Upper lobe of left lung (tissue), 6 donors: ENCODE measurements at places on chromosomes 7 and 10. TPM values are rescaled to one million over a fixed set of nuclear protein-coding genes. Genes with fewer than 3 reads are reported as not detected.

The VGF gene
- total RNA-seq, result 0.33 TPM

- H3K27ac ChIP-seq, result no peak overlapping the region
- no peaks in the 10 kb centered on the region for H3K27me3 ChIP-seq
- no peak overlapping the region for H3K4me3 ChIP-seq
- H3K36me3 ChIP-seq, result no peaks in the 10 kb centered on the region
- H3K4me1 ChIP-seq, result no peaks in the 10 kb centered on the region
Measured at GRCh38 chr7:113076703-113077102, 9.9 kb downstream of the GPR85 start.

GRCh38 chr7:18530224-18531179 lies 35.0 kb downstream of the HDAC9 start:
- no peak overlapping the region for H3K4me3 ChIP-seq
- no peaks in the 10 kb centered on the region for H3K27me3 ChIP-seq

DNA sequence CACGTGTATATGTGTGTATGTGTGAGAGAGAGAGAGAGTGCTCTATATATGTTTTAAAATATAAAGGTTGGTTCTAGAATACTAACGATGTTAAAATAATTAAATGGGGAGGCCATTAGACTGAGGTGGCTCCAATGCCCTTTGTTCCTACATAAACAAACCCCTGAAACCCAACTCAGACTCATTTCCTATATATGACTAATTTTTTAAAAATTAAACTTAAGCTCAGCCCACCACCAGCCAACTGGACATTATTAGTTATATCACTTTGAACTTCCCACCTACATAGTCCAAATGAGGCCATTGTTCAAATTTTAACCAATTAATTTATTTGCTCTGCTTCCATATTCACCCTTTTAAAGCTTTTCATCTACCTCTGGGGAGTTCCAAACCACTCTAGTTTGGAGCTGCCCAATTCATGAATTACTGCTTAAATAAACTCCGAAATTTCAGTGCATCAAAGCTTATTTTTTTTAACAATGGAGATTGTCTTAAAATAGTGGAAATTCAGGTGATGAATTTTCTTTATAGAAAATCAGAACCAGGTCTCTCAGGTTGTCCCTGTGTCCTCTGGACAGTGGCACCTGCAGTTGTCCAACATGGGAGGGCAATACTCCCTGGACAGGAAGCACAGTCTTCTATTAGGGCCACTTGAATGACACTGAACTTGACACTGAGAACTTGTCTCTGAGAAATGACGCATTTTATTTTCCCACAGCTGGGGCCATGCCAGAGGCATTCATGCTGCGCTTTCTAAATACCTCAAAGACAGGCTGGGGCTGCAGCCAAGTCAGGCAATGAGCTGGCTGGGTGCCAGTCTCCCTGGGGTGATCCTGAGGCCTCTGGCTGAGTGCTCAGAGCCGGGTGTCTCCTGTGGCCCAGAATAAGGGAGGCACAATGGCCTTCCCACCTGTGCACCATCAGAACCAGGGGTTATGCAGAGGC lies 109.5 kb upstream of the TMEM72 start:
- no peak overlapping the region for H3K27ac ChIP-seq
- H3K4me3 ChIP-seq, result no peak overlapping the region
- peak; percentile 93 for DNase-seq
- no peaks in the 10 kb centered on the region for H3K36me3 ChIP-seq
- no peaks in the 10 kb centered on the region for H3K27me3 ChIP-seq

The FFAR4 gene
- total RNA-seq, result 6.7 TPM

DNA sequence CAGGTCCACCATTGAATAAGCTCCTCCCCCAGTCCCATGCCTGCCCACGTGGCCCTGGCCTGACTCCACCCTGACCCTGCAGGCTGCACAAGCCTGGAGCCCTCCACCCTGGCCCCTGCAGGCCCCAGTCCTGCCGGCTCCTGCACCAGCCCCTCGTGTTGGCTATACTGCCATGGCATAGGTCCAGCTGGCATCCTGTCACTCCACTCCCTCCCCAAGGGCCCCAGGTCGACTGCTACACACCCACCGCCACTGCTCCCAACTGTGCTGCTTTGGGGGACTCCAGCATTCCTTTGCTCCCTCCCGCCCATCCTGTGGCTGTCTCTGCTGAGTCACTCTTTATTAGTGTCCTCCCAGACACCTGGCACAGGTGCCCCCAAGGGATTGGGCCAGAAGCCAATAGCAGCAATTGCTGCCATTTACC lies 32.4 kb upstream of the HSPA12A start:
- no peak overlapping the region for H3K4me3 ChIP-seq
- DNase-seq, result no peak
- no peaks in the 10 kb centered on the region for H3K4me1 ChIP-seq
- no peaks in the 10 kb centered on the region for H3K27me3 ChIP-seq
- H3K36me3 ChIP-seq, result no peaks in the 10 kb centered on the region

DNA sequence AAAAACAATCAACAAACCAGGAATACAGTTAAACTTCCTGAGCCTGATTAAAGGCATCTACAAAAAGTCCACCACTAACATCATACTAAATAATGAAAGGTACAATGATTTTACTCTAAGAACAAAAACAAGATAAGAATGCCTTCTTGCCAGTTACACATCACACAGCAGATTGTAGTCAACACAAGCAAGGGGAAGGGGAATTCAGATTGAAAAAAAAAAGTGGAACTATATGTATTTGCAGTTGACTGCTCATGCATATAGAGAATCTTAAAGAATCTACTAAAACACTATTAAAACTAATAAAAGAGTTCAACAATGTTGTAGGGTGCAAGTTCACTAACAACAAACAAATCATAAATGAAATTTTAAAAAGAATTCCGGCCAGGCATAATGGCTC lies 28.5 kb downstream of the ZNF33B start:
- H3K4me1 ChIP-seq, result no peaks in the 10 kb centered on the region
- no peak for DNase-seq
- peaks cover 12% of the 10 kb centered on the region for H3K36me3 ChIP-seq
- H3K4me3 ChIP-seq, result no peak overlapping the region
- H3K27ac ChIP-seq, result no peak overlapping the region

DNA sequence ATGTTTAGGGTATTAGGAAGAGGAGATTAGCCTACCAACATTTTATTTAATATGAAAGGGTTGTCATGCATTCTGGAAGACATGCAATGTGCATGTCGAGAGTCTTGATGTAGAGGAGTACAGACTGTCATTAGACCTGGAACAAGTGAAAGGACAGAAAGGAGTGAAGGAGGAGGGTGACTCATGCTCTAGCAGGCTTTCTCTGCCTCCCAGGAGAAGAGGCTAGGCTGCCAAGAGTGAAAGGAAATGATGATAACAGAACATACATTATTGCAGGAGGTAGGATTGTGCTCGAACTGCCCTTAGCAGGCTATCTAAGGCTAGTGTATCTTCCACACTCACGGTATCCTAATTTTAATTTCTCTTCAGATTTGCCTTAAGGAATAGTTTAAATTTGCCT lies 228.8 kb downstream of the EXOC4 start:
- DNase-seq, result no peak
- H3K36me3 ChIP-seq, result no peaks in the 10 kb centered on the region
- no peak overlapping the region for H3K4me3 ChIP-seq
- no peaks in the 10 kb centered on the region for H3K27me3 ChIP-seq
- no peaks in the 10 kb centered on the region for H3K4me1 ChIP-seq

DNA sequence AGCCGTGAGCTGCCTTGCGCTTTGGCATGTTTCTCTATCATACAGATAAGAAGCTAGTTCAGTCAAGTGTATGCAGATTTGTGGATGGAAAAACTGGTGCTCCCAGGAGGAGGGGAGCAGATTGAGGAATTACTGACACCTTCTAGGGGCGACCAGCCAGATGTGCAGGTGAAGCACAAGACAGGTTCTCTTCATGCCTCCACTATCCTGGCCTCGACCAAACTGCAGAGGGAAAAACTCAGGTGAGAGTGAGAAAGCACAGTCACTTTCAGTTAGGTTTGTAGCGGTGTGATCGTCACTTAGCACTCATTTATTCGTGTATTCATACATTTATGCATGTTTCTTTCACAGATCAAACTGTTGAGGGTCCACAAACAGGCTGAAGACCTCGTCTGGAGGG lies 600 bp upstream of the DBNL start:
- peaks cover 57% of the 10 kb centered on the region for H3K4me1 ChIP-seq
- no peaks in the 10 kb centered on the region for H3K36me3 ChIP-seq

- H3K27me3 ChIP-seq, result no peaks in the 10 kb centered on the region
- no peaks in the 10 kb centered on the region for H3K4me1 ChIP-seq
- no peak overlapping the region for H3K27ac ChIP-seq
Measured at GRCh38 chr7:34759477-34760125, 101.6 kb downstream of the NPSR1 start.

The GOLGA7B gene
- total RNA-seq, result 1.0 TPM

The ADRA2A gene
- total RNA-seq, result 1.5 TPM

DNA sequence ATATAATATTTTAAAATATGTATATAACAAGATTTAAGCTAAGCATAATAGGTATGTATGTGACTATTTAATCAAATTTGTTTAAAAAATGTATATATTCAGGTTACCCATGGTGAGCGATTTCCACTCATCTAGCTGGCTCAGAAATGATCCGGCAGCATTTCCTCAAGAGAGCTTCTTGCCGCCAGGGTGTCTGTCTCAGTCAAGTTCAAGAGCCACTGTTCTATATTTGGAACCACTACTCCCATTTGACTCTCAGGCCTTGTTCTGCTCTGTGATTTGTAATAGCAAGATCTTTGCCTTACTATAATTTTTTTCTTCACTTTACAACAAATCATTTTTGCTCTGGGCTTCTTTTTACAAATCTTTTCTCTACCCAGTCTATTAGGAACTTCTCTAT lies 48.7 kb upstream of the CNTNAP2 start:
- no peak overlapping the region for H3K27ac ChIP-seq
- no peak for DNase-seq
- no peaks in the 10 kb centered on the region for H3K27me3 ChIP-seq
- H3K36me3 ChIP-seq, result no peaks in the 10 kb centered on the region

GRCh38 chr10:62655337-62655994 lies 149.1 kb upstream of the ADO start:
- no peak overlapping the region for H3K4me3 ChIP-seq
- no peak for DNase-seq
- H3K27ac ChIP-seq, result no peak overlapping the region
- no peaks in the 10 kb centered on the region for H3K4me1 ChIP-seq

- DNase-seq, result peak; percentile 99
- peak within 1 kb of the TSS; percentile 92 for H3K27ac ChIP-seq
- H3K4me3 ChIP-seq, result peak within 1 kb of the TSS; percentile 45
- peaks cover 18% of the 10 kb centered on the region for H3K4me1 ChIP-seq
- H3K27me3 ChIP-seq, result no peaks in the 10 kb centered on the region
- H3K36me3 ChIP-seq, result peaks cover 15% of the 10 kb centered on the region
Measured at GRCh38 chr7:151341357-151342101, at the start of gene NUB1. NUB1 (plus strand) TSS chr7:151341812; CDS start chr7:151345350, 3,538 bp downstream.

DNA sequence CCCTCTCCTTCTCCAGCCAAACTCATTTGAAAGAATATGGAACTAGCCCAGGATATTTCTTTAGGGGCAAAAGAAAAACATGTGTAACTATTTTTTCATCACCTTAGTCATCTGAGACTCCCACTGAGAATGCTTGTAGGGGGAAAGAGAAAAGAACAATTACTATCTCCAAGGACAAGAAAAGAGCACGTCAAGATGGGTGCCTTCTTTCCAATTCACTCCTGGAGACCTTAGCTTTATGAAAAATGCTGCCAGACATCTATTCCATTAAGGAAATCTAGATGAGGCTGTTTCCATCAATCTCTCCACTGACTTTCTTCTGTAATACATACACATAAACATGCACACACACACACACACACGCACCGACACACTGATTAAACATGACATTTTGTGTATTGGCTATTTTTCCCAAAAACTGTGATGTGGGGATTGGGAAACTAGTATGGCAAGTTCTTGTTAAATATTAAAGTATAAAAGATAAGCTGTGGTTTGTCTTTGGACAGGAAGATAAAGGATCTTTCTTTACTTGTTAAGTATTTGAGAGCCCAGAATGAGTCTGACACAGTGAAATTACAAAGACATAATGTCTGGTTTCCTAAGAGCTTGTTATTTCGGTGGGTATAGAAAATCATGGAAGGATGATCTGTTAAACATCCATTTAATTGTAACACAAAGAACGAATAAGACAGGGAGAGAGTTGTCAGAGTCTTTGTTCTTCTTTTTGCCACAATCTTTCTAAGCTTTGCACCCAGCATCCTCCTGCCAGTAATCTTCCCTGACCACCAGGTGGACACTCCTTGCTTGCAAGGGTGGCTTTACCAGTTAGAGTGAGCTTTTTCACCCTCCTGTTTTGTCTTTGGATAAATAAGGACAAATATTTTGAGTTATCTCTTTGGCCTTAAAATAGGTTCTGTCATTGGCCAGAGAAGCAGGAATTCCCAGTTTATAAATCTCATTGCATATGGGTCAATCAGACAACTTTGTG lies 177.3 kb upstream of the TMEM72 start:
- no peaks in the 10 kb centered on the region for H3K27me3 ChIP-seq
- no peaks in the 10 kb centered on the region for H3K36me3 ChIP-seq
- no peak overlapping the region for H3K27ac ChIP-seq
- H3K4me3 ChIP-seq, result no peak overlapping the region
- no peaks in the 10 kb centered on the region for H3K4me1 ChIP-seq

- no peak overlapping the region for H3K4me3 ChIP-seq
- no peak overlapping the region for H3K27ac ChIP-seq
- H3K27me3 ChIP-seq, result no peaks in the 10 kb centered on the region
- H3K36me3 ChIP-seq, result no peaks in the 10 kb centered on the region
- no peaks in the 10 kb centered on the region for H3K4me1 ChIP-seq
Measured at GRCh38 chr7:42180806-42181205, 56.2 kb downstream of the GLI3 start.

GRCh38 chr7:35257251-35258124 lies 3.6 kb upstream of the TBX20 start:
- H3K36me3 ChIP-seq, result no peaks in the 10 kb centered on the region
- no peak overlapping the region for H3K4me3 ChIP-seq
- no peak for DNase-seq
- H3K27me3 ChIP-seq, result no peaks in the 10 kb centered on the region
- H3K27ac ChIP-seq, result no peak overlapping the region

GRCh38 chr7:132759482-132760243 lies 183.4 kb upstream of the PLXNA4 start:
- no peaks in the 10 kb centered on the region for H3K4me1 ChIP-seq
- H3K27me3 ChIP-seq, result no peaks in the 10 kb centered on the region
- H3K27ac ChIP-seq, result no peak overlapping the region
- H3K36me3 ChIP-seq, result no peaks in the 10 kb centered on the region
- DNase-seq, result peak; percentile 40

The CALCR gene
- total RNA-seq, result not detected

The ABCC2 gene
- 0.46 TPM for total RNA-seq

The LLCFC1 gene
- not detected for total RNA-seq

- no peak overlapping the region for H3K4me3 ChIP-seq
- H3K36me3 ChIP-seq, result no peaks in the 10 kb centered on the region
- H3K27ac ChIP-seq, result no peak overlapping the region
- H3K27me3 ChIP-seq, result no peaks in the 10 kb centered on the region
- H3K4me1 ChIP-seq, result no peaks in the 10 kb centered on the region
- DNase-seq, result no peak
Measured at GRCh38 chr10:104223304-104223703, 8.9 kb downstream of the CFAP43 start.

GRCh38 chr10:19421674-19422073 lies 373.1 kb downstream of the MALRD1 start:
- no peaks in the 10 kb centered on the region for H3K27me3 ChIP-seq
- H3K36me3 ChIP-seq, result no peaks in the 10 kb centered on the region
- H3K4me3 ChIP-seq, result no peak overlapping the region
- no peak overlapping the region for H3K27ac ChIP-seq

DNA sequence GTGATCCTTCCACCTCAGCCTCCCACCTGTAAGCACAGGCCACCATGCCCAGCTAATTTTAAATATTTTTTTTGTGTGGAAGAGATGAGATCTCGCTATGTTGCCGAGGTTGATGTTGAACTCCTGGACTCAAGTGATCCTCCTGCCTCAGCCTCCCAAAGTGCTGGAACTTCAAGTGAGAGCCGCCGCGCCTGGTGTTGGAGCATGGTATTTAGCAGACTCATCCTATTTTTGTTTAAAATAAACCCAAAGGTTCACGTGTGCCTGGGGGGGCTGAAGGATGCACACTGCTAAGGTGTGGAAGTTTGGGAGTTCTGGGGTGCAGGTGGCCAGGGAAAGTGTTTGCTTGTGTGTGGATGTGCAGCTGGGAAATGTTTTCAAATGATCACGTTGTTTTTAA lies 18.1 kb downstream of the PDGFA start:
- no peak overlapping the region for H3K27ac ChIP-seq
- peaks cover 12% of the 10 kb centered on the region for H3K36me3 ChIP-seq
